ENCODE measurements at places on chromosomes 11 and 22.

DNA sequence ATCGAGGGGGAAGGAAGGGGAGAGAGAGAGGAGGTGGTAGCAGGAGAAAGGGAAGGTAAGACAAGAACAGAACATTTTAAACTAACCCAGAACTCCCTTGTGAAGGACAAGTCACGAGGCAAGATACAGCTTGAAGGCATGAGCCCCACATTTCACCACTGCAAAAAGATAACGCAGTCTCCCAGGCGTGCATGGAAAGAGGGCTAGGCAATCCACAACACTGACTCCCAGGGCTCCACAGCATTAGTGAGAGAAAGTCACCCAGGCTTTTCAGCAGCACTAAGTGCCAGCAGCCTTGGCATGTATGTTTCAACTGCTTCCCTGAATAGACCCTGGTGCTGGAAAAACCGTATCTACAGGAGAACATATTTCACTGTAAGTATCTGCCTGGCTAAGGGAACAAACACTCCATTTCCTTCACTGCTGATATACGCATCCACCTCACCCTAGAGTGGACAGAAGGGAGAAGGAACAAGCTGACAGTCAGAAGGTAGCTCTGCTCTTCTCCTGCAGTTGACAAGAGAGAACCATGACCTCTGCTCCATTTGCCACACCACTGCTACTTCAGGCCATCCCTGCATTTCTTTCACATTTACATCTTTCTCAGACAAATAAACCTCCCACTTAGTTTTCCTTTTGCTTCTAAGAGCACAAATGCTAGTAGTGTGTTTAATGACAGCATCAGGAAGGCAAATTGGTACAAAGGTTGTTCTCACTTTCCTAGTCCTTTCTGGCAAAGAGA is 87.9 kb downstream of the AMBRA1 start:
- no peak for DNase-seq

DNA sequence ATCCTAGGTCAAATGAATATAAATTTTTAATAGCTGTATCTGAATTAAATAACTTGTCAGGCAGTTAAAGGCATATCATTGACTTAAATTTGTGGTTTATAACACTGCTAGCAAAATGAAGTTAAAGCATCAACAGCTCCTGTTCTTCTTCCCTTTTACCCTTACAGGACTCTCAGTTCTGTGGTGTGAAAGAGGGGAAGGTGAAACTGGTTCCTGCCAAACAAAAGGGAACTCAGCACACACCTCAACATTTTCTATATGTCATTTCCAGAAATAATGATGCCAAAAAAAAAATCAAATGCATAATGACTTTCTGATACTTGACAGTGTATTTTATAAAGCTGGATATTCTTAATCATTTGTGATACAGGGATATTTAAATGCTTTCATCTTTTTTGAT is 21.2 kb downstream of the ARL14EP start:
- no peak for DNase-seq

DNA sequence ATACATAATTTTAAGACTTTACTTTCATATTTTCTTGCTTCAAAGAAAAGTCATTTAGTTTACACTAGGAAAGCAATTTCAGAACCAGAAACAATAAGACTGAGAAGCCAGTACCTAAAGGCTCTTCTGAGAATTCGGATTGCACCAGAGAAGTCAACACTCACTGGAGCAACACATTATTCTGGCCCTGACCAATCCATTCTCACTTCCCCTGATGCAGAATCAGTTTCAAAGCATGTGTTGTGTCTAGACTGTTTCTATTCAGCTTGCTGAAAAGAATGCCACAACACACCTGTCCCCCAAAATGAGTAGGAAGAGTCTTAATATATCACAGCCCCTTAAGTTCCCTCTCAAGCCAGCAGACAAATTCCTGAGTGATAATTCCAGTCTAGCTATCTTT is 1074.3 kb upstream of the TENM4 start:
- DNase-seq, result no peak

DNA sequence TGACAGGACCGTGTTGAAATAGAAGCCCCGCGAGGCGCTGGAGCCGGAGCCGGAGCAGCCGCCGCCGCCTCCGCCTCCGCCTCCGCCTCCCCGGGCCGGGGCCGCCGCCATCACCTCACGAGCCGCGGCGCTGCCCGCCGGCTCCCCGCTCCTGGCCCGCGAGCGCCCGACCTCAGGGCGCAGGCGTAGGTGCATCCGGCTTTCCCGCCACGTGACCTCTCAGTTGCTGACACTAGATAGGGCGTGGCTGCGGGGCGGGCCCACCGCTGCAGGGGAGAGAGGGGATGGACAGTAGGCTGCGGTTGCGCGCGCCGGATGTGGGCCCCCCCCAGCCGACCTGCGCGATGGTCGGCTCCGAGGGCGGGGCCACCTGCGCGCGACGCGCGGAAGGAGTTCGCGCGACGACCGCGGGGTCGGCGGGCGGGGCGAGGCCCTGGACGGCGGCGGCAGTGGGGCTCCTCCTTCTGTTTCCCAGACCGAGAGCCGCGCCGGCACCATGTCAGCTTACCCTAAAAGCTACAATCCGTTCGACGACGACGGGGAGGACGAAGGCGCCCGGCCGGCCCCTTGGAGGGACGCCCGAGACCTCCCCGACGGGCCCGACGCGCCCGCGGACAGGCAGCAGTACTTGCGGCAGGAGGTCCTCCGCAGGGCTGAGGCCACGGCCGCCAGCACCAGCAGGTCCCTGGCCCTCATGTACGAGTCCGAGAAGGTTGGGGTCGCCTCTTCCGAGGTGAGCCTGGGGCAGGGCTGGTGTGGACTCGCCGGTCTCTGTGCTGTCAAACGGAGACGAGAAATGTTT is at the start of the genes PI4KA and SNAP29:
PI4KA (minus strand) TSS at position 197 of the 802 bp plus-strand sequence; CDS start at position 111, 86 bp downstream.
SNAP29 (plus strand) TSS at position 393 of the 802 bp plus-strand sequence; CDS start at position 497, 104 bp downstream.
- peak; percentile 96 for DNase-seq

DNA sequence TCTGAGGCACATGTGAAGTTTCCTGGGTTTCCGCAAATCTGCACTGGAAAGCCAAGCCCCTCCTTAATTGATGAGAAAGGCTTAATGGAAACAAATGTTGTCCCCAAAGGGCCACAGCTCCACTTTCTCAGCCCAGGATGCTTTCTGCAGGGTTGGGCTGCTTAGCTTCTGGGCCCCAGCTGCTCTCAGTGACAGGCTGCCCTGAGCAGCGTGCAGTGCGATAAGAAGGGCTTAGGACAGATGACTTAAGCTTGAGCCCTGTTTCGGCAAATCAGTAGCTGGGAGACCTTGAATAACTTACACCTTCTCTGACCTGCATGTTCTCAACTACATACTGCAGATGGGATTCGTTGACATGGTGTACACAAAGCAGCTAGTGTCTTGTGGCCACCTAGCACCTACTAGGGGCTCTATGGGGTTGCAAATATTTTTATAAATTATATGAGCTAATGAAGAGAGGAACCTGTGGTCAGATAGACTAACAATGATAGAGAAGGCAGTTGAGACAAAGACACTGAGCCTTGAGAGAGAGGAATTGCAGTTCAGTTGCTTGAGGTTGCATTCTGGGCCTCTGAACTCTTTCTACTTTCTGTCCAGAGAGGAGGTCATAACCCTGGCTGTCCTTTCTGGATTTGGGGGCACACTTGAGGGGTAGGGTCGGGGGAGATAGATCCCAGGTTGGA is 11.5 kb downstream of the STX3 start:
- no peak for DNase-seq

GRCh38 chr11:109197656-109198055 is 224.3 kb upstream of the C11orf87 start:
- DNase-seq, result no peak

DNA sequence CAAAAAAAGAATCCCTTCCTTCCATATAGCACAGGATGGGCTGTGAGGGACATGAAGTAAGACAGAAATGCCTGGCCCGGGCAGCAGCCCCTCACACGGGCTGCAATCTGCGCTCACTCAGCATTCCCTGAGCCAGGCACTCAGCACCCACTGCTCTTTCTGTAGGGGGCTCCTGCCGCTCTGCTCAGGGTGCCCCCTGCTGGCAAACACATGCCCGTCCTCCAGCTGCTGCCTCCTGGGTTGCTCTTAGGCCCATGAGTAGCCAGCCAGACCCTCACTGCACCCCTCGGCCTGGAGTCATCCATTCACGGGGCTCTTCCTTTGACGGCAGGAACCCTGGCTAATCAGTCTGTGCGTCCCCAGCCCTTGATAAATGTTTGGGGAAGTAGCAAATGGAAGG is 6.9 kb downstream of the MCAT start:
- DNase-seq, result peak; percentile 38

DNA sequence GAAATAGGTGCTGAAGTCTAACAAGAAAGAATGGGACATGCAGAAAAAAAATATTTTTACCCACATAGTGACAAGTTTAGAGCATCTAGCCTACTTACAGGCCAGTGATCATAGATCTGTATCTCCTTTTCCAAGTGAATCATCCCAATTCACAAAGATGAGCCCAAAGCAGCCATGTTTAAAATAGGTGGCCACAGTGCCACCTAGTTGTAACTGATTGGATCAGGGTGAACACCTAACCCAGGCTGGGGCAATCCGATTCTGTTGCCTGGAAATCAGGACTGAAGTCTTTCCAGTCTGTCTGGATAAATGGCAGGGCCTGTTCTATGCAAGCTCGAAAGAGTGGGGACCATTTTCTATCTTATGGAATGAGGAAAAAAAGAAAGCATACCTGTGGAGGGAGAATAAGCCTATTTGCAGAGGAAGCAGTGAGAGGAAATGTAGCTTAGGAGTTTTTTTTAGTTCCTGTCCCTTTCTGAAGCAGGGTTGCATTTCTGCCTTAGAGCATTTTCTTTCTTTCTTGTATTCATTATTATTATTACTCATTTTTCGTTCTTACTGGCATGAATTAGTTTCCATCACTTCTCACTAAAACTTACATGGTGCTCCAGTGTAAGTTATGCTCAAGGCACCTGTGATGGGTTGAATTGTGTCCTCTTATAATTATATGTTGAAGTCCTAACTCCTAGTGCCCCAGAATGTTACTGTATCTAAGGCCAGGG is 113.2 kb upstream of the RAG2 start:
- DNase-seq, result no peak

GRCh38 chr11:2523821-2524391 is 79.1 kb downstream of the KCNQ1 start:
- no peak for DNase-seq

DNA sequence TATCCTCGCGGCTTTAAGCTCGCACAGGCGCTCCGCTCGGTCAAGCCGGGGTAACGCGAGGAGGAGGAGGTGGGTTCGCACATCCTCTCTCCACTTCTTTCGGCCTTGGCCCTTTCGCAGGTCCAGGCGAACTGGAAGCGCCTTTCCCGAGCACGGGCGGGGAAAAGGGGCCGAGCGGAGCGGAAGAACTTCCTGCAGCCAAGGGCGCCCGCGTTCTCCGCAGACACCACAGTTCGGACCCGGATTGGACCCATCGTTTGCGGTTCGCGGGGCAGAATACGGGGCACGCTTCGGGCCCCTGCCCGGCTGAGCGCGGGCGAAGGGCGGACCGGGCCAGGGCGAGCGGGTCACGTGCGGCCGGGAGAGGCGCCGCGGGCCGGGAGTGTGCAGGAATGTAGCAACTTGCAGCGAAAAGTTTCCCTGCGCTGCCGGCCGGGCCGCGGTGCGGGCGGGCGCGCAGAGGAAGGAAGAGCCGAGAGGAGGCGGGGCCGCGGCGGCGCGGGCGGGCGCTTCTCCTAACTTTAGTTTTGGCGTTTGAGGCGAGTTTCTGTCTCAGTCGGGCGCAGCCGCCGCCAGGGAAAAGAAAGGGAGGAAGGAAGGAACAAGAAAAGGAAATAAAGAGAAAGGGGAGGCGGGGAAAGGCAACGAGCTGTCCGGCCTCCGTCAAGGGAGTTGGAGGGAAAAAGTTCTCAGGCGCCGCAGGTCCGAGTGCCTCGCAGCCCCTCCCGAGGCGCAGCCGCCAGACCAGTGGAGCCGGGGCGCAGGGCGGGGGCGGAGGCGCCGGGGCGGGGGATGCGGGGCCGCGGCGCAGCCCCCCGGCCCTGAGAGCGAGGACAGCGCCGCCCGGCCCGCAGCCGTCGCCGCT is at the start of gene YAP1:
YAP1 (plus strand) TSS at position 552 of the 865 bp plus-strand sequence. CDS start 402 bp downstream, outside the sequence.
- DNase-seq, result peak; percentile 53

- DNase-seq, result no peak
Observed at GRCh38 chr11:111762981-111763643, 3.1 kb downstream of the PPP2R1B start.

GRCh38 chr11:456533-456932 is 6.5 kb downstream of the PTDSS2 start:
- no peak for DNase-seq

DNA sequence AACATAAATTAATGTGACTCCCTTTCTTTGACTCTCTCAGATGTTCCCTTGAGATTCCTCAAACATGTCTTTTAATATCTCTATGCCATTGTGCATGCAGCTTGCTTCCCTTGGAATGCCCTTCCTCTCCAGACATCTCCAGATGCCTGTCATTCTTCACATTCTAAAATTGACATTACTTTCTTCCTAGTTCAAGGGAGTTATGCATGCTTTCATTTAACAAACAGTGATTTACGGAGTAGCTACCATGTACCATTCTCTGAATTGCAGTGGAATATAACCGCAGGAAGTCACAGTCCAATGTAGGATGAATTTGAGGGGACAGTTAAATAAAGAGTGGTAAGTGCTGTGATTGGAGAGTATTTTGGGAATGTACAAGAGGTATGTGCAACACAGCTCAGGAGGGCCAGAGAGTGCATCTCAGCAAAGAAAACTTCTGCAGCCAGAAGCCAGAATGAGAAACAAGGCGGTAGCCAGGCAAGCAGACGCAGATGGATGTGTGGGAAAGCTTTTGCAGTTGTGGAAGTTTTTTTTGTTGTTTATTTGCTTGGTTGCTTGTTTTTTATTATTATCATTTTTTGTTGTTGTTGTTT is 18.7 kb downstream of the MMP10 start:
- DNase-seq, result no peak

DNA sequence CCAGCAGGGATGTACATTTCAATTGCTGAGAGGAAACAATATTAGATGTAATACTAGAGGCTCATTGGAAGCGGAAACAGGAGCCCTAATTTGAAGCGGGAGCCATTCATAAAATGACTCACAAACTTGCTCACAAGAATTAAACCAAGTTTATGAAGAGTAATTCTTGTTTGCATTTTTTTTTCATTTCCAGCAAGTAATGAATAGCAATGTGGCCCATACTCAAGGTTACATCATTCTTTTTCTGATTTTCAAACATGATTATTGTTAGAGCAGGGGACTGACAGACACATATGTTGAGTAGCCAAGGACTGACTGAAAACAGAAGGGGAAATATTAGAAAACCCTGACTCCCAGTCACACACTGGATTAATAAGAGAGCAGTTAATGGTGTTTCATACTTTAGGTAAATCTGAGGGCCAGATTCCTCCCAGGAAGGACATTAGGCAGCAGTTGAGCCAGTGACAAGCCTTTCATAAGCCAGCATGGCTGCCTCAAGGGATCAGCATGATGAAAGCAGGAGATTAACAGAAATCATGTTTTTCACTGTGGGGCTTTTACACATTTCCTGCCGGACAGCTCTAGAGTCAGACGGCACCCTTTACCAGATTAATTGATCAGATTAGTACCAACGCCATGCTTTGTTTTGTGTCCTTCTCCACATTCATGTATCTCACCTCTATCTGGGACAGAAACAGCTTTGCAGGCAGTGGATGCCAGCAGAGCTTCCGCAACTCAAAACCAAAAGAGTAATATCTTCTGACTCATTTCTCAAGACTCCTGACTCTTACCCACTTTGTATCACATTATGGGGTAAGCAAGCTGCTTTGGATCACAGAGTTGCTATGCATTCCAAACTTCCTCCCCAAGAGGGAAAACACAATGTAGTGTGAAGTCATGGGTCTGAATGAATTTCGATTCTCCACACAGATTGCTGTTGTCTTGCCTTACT is 831.6 kb downstream of the KCNA4 start:
- DNase-seq, result no peak
